ENCODE measurements at places on chromosomes 13 and 19.

GRCh38 chr13:44739539-44739938 is 163.4 kb upstream of the TSC22D1 start:
- DNase-seq: no peak

GRCh38 chr13:104534847-104535246 is 1468.6 kb upstream of the SLC10A2 start:
- DNase-seq: no peak

- DNase-seq: no peak
These were observed 41.8 kb downstream of the IRS2 start for GRCh38 chr13:109744512-109745051.

- DNase-seq: no peak
These were observed 11.4 kb upstream of the USP12 start for GRCh38 chr13:27182844-27183497.

Data from stimulated activated naive CD8-positive, alpha-beta T cell treated with anti-CD3 and anti-CD28 coated beads, Interleukin-15, amount 100 ng/mL, for 72 hours (primary cell).